Stimulated activated CD8-positive, alpha-beta memory T cell treated with anti-CD3 and anti-CD28 coated beads, Interleukin-15, amount 100 ng/mL, for 24 hours (primary cell): ENCODE measurements at places on chromosomes 1 and 21.

DNA sequence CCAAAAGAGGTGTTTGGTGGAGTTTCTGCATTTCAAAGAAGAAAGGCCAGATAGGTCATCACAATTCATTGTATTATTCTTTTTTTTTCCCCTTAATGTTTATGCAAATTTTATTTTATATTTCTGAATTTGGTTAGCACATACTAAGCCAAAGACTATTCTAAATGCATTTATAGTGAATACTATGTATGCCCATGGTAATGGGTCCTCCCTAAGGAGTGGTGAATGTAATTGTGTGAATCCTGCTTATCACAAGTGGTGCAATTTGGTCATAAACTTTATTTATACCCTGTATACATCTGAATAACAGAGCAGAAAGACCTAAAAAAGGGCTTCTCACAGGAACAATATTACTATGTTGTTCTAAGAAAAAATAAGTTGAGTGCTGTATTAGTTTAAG is 99.1 kb downstream of the CD247 start:
- no peak for DNase-seq

GRCh38 chr1:118982266-118982665 is 5.9 kb downstream of the TBX15 start:
- no peak for DNase-seq

GRCh38 chr1:83900524-83900923 is 98.4 kb downstream of the TTLL7 start:
- no peak for DNase-seq

DNA sequence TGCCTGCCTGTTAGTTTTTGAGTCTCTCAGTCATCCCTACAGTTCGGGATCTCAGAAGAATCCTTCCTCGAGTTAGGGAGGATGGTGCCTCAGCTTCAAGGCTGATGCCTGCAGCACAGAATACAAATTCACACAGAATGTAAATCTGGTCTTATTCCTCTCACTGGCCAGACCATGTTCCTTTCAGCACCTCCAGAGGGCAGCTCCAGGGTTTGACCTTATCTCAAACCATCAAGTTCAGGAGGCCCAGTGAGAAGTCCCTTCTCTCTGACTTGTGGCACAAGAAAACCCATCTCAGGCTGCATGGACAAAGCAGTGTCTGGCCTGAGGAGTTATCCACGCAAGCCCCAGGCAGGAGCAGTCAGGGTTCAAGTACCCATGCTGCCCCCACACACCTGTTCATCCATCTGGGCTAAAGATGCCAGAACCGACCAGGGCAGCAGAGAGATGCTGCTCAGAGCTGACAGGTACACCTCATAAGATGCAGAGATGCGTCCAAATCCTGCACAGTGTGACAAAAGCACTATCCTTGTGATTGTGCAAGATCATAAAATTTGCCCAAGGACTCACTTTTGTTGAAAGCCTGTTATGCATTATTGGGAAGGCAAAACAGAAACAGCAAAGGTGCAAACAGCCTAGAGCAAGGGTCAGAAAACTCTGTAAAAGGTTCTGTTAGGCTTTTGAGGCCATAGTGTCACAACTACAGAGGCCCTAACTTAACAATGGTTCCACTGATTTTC is 49.8 kb downstream of the BCAR3 start:
- no peak for DNase-seq

GRCh38 chr1:8182034-8182761 is 135.7 kb upstream of the SLC45A1 start:
- no peak for DNase-seq

GRCh38 chr21:45029298-45029947 is 45.0 kb upstream of the ADARB1 start:
- DNase-seq = no peak

- no peak for DNase-seq
Observed at GRCh38 chr21:42569732-42570301, 56.2 kb downstream of the SLC37A1 start.

GRCh38 chr1:224490549-224491537 is 56.2 kb upstream of the WDR26 start:
- no peak for DNase-seq
